ENCODE measurements at places on chromosomes 1 and 21.
A peak's percentile ranks its signal among the peaks of the same experiment; 100 is the strongest.

DNA sequence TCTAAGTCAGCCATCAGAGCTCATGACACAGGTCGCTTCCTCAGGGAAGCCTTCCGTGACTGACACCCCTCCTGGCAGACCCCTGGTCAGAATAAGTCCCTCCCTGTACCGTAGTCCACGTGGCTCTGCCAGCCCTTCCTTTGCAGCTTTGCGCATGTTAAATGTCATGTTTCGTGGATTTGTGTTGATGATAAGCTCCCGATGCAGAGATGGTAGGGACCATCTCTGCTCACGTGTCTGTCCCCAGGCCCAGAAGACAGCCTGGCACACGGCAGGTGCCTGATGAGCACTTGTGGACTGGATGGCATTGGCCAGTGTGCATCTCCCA is 75.9 kb downstream of the DHRS3 start:
- peak; percentile 17 for DNase-seq

- DNase-seq, result no peak
Observed at GRCh38 chr21:17779496-17779895, 39.7 kb downstream of the C21orf91 start.

DNA sequence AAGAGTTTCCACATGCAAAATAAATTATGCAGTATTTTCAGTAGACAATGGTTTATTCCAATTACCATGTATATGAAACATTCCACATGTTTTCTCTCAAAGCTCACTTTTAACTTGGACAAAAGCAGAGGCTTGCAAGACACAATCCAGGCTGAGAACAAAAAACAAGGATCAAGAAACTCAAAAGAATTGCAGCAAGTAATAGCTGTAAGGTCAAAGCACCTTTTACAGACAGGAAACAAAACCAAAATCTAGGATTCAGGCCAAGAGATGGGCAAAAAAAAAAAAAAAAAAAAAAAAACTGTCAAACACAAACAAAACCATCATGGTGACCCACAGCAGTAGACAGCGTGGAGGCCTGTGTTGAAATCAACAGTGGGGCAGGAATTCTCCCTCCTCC is 9.3 kb downstream of the RGS1 start:
- no peak for DNase-seq

DNA sequence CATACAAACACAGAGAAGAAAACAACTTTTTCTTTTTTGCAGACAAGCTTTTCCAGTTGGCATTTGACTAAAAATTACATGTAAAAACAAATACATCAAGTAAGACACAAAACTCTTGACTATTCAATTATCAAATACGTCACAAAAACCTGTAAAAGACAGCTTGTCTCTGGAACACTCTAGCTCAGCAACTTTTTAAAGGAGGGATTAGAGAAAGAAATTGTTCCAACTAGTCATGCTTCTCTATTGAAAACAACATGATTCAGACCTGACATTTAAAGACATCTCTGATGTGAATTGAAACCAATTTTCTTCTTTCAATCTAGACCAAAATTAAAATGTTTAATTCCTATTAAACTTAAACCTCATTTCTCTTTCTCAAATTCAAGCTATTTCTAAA is 30.3 kb downstream of the SMYD3 start:
- no peak for DNase-seq

DNA sequence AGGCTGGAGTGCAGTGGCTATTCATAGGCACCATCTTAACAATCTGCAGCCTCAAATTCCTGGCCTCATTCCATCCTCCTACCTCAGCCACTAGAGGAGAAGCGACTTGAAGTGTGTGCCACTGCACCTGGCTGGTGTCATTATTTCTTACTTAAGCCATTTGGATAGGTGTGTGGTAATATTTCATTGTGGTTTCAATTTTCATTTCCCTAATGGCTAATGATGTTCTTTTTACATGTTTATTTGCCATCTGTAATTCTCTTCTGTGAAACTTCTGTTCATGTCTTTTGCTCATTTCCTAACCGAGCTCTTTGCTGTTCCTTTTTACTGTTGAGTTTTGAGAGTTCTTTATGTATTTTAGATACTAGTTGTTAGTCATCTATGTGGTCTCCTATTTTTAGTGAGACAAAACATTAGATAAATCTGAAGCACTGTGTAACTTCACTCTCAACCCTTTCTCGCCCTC is 66.8 kb downstream of the SLC27A3 start:
- DNase-seq, result no peak

GRCh38 chr1:37556712-37557196 is at the start of gene DNALI1:
Gene DNALI1 (plus strand): TSS chr1:37556940. CDS start chr1:37556995, 55 bp downstream.
- DNase-seq, result peak; percentile 96

DNA sequence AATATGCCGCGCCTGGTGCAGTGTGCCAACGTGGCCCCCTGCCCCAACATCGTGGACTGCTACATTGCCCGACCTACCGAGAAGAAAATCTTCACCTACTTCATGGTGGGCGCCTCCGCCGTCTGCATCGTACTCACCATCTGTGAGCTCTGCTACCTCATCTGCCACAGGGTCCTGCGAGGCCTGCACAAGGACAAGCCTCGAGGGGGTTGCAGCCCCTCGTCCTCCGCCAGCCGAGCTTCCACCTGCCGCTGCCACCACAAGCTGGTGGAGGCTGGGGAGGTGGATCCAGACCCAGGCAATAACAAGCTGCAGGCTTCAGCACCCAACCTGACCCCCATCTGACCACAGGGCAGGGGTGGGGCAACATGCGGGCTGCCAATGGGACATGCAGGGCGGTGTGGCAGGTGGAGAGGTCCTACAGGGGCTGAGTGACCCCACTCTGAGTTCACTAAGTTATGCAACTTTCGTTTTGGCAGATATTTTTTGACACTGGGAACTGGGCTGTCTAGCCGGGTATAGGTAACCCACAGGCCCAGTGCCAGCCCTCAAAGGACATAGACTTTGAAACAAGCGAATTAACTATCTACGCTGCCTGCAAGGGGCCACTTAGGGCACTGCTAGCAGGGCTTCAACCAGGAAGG is 4.3 kb downstream of the GJB3 start:
- no peak for DNase-seq

- no peak for DNase-seq
Observed at GRCh38 chr1:119390526-119390925, 21.9 kb downstream of the HAO2 start.

- no peak for DNase-seq
Observed at GRCh38 chr1:4006676-4007374, 106.8 kb upstream of the C1orf174 start.

GRCh38 chr1:56958526-56958925 is 7.3 kb downstream of the C8B start:
- DNase-seq, result no peak

DNA sequence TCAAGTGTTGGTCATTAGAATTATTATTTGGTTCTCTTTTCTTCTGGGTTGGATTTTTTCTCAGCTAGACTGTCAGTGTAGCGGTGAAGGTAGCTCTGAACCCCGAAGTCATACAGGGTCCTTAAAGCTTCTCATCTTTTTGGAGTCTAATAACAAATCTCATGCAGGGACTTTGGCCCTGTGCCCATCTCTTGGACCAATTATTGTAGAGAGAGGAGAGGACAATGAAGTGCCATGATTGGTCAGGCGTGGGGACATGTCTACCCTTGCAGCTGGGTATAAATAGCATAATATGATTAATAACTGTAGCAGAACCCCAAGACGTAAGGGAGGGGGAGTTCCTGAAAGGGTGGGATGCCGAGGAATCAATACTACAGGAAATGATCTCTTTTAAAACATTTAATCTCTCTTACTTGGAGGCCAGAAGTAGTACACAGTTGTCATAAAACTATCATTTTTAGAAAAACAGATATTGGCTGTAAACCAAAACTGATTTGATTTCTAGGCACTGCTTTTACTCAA is 8.8 kb downstream of the MAGI3 start:
- DNase-seq, result no peak

All from H7 (cell line).